ENCODE measurements at places on chromosomes 3 and 15.
A peak's percentile ranks its signal among the peaks of the same experiment; 100 is the strongest.

DNA sequence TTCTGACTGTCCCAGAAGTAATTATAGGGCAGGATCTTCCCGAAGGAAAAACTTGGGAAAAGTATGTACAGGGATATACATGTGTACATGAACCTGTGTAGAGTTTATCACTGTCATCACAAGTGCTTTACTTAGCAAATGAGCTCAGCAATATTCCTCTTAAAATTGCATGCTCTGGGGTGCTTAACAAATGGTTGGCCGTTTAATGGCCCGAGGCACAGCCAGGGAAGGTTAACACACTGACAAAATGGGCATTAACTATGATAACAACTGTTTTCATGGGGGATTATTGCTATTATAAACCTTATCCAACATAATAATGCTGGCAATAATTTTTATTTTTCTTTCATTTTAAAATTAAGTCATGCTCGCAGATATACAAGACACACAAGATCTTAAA lies 459.3 kb downstream of the TUSC7 start:
- no peak for DNase-seq

GRCh38 chr3:49255718-49256511 lies 21.1 kb downstream of the C3orf62 start:
- no peak for DNase-seq

- DNase-seq, result no peak
These were observed 33.0 kb downstream of the SLC6A20 start for GRCh38 chr3:45763303-45763675.

GRCh38 chr15:82648257-82649103 lies 1.3 kb upstream of the CPEB1 start:
- no peak for DNase-seq

GRCh38 chr15:56530157-56530556 lies 65.2 kb upstream of the MNS1 start:
- no peak for DNase-seq

DNA sequence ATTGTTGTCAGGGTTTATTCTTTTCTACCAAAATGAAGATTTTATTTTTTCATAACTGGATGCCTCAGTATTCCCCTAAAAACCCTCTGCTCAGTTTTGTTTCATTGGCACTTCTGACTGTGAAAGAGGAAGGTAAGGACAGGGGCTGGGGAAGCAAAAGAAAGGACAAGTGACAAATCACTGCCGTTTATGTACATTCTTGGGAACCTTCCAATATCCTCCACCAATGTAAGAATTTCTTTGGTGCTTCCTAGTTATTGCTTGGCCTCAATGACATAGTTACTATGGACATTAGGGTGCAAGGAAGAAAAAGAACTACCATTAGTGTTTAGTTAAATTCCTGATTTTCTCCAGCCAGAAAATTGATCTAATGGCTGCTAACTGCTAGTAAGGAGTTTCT lies 131.0 kb upstream of the C15orf61 start:
- DNase-seq, result no peak

DNA sequence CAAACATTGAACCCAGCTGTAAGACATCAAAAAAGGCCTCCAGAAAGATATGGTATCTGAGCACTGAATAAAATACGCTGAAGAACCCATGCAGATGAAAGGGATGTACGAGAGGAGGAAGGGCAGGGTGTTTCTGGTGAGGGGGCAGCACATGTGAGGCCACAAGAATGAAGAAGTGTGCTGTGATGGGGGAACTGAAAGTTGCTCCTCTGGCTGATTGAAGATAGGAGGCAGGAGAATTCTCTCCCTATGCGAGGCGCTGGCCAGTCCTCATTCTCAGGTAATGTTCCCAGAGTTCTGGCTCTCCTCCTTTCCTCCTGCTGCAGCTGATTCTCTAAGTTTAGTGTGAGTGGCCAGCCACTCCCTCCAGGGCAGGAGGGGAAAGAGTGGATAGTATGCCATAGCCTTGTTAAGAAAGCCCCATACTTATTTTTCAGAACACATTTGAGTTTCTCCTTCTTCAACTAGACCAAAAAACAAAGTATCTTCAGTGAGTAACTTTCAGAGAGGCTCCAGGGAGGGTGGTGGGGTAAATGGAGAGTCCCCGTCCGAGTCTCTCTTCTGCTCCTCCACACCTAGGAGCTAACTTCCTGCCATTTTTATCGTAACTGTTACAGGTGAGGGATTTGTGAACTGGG lies 26.9 kb upstream of the MYO1E start:
- no peak for DNase-seq

GRCh38 chr3:15292765-15293522 lies 39.4 kb downstream of the SH3BP5 start:
- DNase-seq, result no peak

- DNase-seq, result peak; percentile 59
These were observed 453.5 kb downstream of the SOX2 start for GRCh38 chr3:182165234-182165633.

GRCh38 chr15:98648654-98649471 lies 524 bp downstream of the IGF1R start:
- DNase-seq, result no peak

DNA sequence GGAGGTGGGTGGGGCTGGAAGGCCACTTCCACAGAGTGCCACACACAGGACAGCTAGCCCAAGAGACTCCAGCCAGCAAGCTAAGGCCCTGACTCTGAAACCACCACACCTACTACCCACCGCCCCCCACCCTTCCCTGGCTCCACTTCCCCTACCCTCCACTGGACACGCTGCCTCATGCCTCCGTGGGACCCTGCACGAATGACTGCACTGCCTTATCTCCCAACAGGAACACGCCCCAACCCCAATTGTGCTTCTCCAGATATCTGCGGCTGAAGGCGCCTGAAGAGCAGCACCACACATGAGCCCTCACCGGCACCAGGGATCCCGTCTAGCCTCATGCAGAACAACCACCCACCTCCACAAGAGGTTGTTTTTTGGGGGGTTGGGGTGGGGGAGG lies 2.7 kb downstream of the LINGO1 start:
- DNase-seq, result no peak
